ENCODE measurements at places on chromosomes 6 and 20.

GRCh38 chr20:31956556-31957526 lies 5.0 kb upstream of the PDRG1 start:
- H3K27me3 ChIP-seq, result no peaks in the 10 kb centered on the region
- no peaks in the 10 kb centered on the region for H3K36me3 ChIP-seq
- DNase-seq, result no peak

DNA sequence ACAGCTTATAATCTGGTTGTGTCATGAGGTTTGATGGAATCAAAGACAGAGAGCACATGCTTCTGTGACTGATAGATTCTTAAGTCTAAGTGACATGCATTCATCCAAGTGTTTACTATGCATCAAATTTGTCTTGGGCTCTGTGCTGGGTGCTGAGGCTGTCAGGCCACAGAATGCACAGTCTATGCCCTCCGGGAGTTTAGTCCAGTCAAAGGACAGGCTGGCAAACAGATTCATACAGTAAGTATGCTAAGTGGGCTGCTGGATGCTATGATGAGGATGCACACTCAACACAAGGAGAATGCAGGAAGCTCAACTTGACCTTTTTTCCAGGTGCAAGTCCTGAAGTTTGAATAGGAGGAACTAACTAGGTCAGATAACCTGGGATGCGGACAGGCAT lies 146.7 kb downstream of the UST start:
- H3K4me3 ChIP-seq, result no peak overlapping the region
- H3K27me3 ChIP-seq, result no peaks in the 10 kb centered on the region
- no peak for DNase-seq
- peaks cover 7% of the 10 kb centered on the region for H3K4me1 ChIP-seq

- no peaks in the 10 kb centered on the region for H3K4me1 ChIP-seq
- H3K4me3 ChIP-seq, result no peak overlapping the region
- no peak for DNase-seq
- no peaks in the 10 kb centered on the region for H3K36me3 ChIP-seq
- H3K27me3 ChIP-seq, result no peaks in the 10 kb centered on the region
Measured at GRCh38 chr20:39822667-39823066, 860.5 kb downstream of the DHX35 start.

GRCh38 chr20:53019464-53019863 lies 47.3 kb downstream of the TSHZ2 start:
- no peaks in the 10 kb centered on the region for H3K36me3 ChIP-seq
- no peaks in the 10 kb centered on the region for H3K4me1 ChIP-seq
- H3K4me3 ChIP-seq, result no peak overlapping the region

DNA sequence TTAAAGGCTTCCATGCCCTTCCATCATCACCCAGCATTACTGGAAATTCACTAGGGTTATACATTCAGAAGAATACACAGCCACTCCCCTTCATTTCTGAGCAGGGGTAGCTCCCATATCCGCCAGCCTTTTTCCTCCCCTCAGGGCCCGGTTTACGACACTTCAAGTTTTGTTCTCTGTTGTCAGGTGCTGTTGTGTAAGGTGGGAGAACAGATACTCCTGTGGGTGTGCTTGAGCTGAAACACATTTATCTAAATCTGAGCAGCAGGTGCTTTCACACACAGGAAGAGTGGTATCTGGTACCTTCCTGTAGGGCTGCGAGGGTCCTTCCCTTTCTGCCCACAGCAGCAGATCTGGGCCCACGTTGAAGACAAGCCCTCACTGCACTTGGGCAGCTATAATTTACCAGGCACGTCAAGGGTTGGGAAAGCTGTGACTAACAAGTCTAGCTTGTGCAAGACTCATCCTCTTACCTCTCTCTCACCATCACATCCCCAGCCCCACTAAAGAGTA lies 215.8 kb upstream of the RREB1 start:
- no peaks in the 10 kb centered on the region for H3K36me3 ChIP-seq
- H3K4me3 ChIP-seq, result no peak overlapping the region
- no peaks in the 10 kb centered on the region for H3K27me3 ChIP-seq
- no peak for DNase-seq
- no peaks in the 10 kb centered on the region for H3K4me1 ChIP-seq
- H3K27ac ChIP-seq, result no peak overlapping the region

GRCh38 chr6:35080016-35080680 lies 61.0 kb downstream of the TCP11 start:
- no peaks in the 10 kb centered on the region for H3K27me3 ChIP-seq
- H3K36me3 ChIP-seq, result no peaks in the 10 kb centered on the region
- H3K4me3 ChIP-seq, result no peak overlapping the region
- H3K27ac ChIP-seq, result no peak overlapping the region
- peak; percentile 5 for DNase-seq

DNA sequence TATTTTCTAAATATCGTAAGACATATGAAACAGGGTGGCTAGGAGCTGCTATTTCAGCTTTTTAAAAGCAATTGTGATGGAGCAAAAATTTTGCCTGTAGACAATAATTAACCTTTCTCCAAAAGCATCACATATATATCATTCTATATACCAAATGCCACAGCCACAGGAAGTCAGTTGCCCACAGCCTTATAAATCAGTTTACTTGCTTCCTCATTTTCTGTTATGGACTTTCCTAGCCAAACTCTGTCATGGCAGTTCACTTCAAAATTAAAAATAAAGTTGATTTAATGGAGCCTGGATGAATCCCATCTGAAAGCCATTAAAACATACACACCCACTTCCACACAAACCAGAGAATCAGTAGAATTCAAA lies 93.4 kb upstream of the NHSL1 start:
- H3K27me3 ChIP-seq, result no peaks in the 10 kb centered on the region
- H3K27ac ChIP-seq, result peak overlapping the region; percentile 28
- DNase-seq, result no peak
- H3K4me1 ChIP-seq, result no peaks in the 10 kb centered on the region
- H3K36me3 ChIP-seq, result no peaks in the 10 kb centered on the region
- H3K4me3 ChIP-seq, result no peak overlapping the region

DNA sequence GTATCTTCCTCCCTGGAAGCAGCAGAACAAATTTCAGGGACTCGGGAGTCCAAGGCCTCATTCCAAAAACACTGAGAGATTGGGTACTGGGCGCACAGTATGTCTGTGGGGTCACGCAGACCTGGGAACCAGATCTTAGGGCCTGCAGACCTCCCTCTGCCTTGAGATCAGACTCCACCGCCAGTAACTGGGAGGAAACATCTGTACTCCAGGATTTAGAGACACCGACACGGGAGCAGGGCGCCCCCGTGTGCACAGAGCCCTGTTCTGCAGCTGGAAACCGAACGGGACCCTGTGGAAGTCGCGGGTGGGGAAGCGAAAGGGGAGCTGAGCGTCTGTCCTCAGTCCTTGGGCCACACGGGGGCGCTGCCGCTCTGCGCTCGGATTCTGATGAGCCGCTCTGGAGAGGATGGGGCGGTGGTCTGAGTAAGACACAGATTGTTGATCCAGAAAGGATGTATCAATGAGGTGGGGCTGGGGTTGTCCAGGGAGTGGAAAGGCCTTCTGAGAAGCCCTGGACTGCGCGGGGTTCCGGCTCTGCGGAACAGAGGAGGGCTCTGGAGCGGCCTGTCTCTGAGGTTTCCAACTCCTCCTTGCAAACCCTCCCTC lies 35.7 kb upstream of the HLA-E start:
- no peak overlapping the region for H3K4me3 ChIP-seq
- DNase-seq, result peak; percentile 67
- H3K27ac ChIP-seq, result no peak overlapping the region
- H3K27me3 ChIP-seq, result peaks cover 30% of the 10 kb centered on the region
- H3K4me1 ChIP-seq, result no peaks in the 10 kb centered on the region
- no peaks in the 10 kb centered on the region for H3K36me3 ChIP-seq

- H3K36me3 ChIP-seq, result no peaks in the 10 kb centered on the region
- no peaks in the 10 kb centered on the region for H3K4me1 ChIP-seq
- H3K27me3 ChIP-seq, result no peaks in the 10 kb centered on the region
- DNase-seq, result no peak
Measured at GRCh38 chr6:217048-217659, 75.1 kb upstream of the DUSP22 start.

- H3K27ac ChIP-seq, result no peak overlapping the region
- no peaks in the 10 kb centered on the region for H3K4me1 ChIP-seq
- no peak overlapping the region for H3K4me3 ChIP-seq
Measured at GRCh38 chr6:41045664-41046063, 3.4 kb downstream of the TSPO2 start.

DNA sequence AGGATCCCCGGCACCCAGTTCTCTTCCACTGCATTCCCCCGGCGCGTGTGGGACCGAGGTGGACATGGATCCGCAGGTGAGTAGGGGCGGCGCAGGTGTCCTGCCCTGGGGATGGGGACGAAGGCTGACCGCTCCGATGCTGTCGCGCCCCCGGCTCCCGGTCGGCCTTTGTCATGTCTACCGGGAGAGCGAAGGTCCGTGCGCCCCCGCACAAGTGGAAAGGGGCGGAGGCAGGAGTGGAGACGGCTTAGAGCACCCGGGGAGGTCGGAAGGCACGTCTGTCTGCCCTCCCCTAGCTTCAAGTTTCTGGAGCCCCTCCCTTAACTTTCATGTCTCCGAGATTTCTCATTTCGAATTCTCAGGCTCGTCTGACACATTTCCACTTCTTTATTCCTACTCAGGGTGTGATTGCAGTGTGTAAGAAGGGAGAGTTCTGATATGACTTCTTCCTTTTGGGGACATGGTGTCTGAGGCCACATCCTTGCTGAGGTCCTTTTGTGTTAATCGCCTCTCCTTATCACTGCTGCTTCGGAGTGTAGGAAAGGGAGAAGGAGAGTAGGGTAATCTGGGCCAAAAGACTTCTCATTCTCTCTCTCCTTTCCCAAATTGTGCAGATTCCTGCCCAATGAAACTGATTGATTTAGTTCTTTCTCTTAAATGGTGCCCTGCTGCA lies 435 bp downstream of the KIFC1 start:
- DNase-seq, result no peak
- no peaks in the 10 kb centered on the region for H3K36me3 ChIP-seq
- peak overlapping the region; percentile 31 for H3K4me3 ChIP-seq
- no peaks in the 10 kb centered on the region for H3K4me1 ChIP-seq
- H3K27me3 ChIP-seq, result no peaks in the 10 kb centered on the region

DNA sequence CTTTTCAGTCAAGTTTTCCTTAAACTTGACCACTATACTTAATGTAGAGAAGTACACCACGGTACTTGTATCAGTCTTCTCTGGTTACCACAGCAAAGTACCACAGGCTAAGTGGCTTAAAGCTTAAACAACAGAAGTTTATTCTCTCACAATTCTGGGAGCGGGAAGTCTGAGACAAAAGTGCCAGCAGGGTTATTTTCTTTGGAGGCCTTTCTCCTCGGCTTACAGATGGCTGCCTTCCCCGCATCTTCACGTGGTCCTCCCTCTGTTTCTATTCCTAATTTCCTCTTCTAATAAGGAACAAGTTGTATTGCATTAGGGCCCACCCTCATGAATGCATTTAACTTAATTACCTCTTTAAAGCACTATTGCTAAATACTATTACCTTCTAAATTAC lies 258.0 kb downstream of the PLCB1 start:
- no peak overlapping the region for H3K27ac ChIP-seq
- no peak overlapping the region for H3K4me3 ChIP-seq
- no peak for DNase-seq
- H3K36me3 ChIP-seq, result no peaks in the 10 kb centered on the region

- no peaks in the 10 kb centered on the region for H3K27me3 ChIP-seq
- no peaks in the 10 kb centered on the region for H3K36me3 ChIP-seq
- H3K4me3 ChIP-seq, result no peak overlapping the region
- no peaks in the 10 kb centered on the region for H3K4me1 ChIP-seq
- DNase-seq, result no peak
Measured at GRCh38 chr6:48057601-48058000, 53.4 kb downstream of the PTCHD4 start.

GRCh38 chr20:47799116-47799715 lies 13.9 kb upstream of the SULF2 start:
- H3K4me3 ChIP-seq, result no peak overlapping the region
- no peak overlapping the region for H3K27ac ChIP-seq
- no peak for DNase-seq
- no peaks in the 10 kb centered on the region for H3K36me3 ChIP-seq
- no peaks in the 10 kb centered on the region for H3K4me1 ChIP-seq
- no peaks in the 10 kb centered on the region for H3K27me3 ChIP-seq

GRCh38 chr20:59125836-59126235 lies 37.8 kb upstream of the ZNF831 start:
- H3K27ac ChIP-seq, result no peak overlapping the region
- H3K36me3 ChIP-seq, result no peaks in the 10 kb centered on the region
- DNase-seq, result no peak
- H3K27me3 ChIP-seq, result no peaks in the 10 kb centered on the region
- no peaks in the 10 kb centered on the region for H3K4me1 ChIP-seq
- H3K4me3 ChIP-seq, result no peak overlapping the region

GRCh38 chr6:147737115-147737514 lies 228.6 kb downstream of the SAMD5 start:
- no peaks in the 10 kb centered on the region for H3K36me3 ChIP-seq
- no peaks in the 10 kb centered on the region for H3K27me3 ChIP-seq

DNA sequence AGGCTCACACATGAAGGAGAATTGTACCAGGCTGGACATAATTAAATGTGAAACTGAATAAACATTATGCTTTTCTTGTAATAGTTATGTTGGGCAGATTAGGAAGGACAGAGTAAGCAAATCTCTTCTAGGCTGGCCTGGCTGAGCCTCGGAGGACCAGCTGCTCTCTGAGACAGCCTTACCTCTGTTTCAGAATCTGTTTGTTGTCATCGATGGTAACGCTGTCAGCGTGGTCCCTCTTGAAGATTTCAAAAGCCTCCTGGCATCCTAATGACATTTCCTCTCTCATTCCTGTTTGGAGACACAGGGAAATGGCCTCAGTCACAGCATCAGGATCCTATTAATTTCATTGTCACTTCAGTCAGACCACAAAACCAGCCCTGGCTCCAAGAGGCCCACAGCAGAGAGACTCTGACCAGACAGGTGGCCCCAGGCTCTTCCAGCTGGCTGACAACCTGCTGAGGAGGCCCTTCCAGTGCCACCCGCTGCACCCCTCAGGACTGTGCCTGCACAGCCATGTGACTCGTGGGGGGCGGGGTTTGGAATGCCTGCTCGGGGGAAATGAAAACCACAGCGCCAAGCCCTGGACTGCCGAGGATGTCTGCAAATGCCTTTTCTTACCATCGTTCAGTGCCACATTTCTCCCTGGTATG lies 108.5 kb upstream of the KCNK16 start:
- H3K27ac ChIP-seq, result no peak overlapping the region
- no peak overlapping the region for H3K4me3 ChIP-seq
- peak; percentile 19 for DNase-seq
- H3K4me1 ChIP-seq, result no peaks in the 10 kb centered on the region

DNA sequence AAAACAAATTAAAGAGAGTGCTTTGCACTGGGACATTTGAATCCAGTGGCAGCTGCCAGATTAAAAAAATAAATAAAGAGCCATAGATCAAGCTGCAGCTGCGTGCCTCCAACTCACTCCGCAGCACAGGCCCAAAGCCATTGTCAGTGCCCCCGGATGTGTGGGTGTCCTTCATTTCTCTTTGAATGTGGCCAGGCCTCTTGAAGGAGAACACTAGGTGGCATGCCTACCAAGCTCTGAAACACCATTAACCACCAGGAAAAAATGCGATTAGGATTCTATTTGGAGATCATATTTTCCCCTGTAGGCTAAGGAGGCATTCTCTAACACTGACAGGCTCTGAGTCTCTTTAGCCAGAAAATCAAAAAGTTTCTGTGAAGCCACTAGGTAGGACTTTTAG lies 549.8 kb downstream of the PRKN start:
- H3K36me3 ChIP-seq, result no peaks in the 10 kb centered on the region
- no peak overlapping the region for H3K27ac ChIP-seq
- no peak overlapping the region for H3K4me3 ChIP-seq
- no peaks in the 10 kb centered on the region for H3K27me3 ChIP-seq
- DNase-seq, result no peak

Data from uterus (tissue), 4 donors.